Fibroblast of lung (primary cell): ENCODE measurements at places on chromosomes 7 and 10.

- DNase-seq: no peak
These were observed 60.2 kb downstream of the CCDC71L start for GRCh38 chr7:106600569-106601373.

DNA sequence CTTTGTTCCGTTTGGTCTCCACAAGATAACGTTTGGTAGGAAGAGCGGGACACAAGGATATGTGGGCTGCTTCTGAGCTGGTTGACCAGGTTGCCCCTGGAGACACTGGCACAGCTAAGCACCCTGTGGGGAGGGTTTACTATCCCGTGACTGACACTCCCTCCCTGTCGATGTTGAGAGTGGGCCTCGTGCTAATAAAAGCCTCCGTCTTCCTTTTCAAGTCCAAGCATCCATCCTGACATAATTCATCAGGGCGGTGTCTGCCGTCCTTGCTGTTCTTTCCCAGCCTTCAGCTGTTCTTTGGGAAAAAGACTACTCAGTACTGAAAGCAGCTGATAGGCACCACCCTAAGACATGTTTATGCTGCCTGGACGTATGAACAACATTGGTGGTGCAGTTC is 49.6 kb downstream of the SHH start:
- DNase-seq: no peak

GRCh38 chr10:93600446-93601145 is 439 bp downstream of the RBP4 start:
- peak; percentile 33 for DNase-seq

DNA sequence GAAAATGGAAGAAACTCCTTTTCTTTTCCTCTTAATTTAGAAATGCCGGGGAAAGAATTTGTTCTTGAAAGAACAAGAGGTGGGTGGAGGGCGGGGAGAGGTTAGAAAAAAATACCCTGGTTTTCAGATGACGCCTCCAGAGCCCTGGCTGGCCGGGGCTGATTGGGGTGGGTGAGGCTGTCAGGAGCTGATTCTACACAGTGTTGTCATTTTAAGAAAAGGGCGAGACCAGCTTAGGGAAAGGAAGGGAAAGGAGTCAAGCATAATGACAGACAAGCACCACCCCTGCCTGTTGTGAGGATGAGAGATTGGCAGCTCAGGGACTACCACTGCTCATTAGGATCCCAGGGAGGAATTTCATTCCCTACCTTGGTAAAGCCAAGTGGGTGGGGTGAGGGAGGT is 9.9 kb upstream of the FAM180A start:
- DNase-seq: peak; percentile 89

DNA sequence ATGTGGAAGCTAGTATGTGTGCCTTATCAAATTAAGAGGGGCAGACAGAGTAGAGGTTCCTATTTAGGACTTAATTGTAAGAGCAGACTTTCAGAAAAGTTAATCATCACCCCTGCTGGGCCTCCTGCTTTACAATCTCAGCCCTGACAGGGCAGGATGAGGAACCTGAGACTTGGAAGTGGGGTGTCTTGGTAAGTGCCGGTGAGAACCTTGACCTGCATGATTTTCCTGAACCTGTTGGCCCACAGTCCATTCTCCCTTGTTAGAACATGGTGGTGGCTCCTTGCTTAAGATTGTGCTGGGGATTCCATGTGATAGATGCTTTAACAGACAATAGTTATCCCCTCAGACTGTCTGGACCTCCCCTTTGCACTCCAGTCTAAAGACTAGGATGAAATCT is 141.7 kb upstream of the TMEM72 start:
- no peak for DNase-seq

DNA sequence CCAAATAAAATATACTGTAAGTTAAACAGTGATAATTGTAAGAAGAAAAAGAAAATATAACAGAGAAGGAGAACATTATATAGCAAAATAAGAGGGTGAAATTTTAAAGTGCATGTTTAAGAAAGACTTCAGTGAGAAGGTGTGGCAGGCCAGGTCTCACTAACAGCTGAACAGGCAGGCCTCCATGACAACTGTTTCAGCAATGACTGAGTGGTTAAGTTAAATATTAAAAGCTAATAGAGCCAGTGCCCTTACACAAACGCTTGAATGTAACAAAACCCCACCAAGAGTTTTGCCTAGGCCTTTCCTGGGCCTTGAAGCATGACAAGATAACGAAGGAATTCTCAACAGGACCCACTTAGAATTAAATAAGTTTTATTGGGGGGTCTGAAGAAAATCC is 32.6 kb downstream of the CFAP43 start:
- DNase-seq: no peak

- DNase-seq: no peak
These were observed 524 bp upstream of the FUOM start for GRCh38 chr10:133358162-133358924.

GRCh38 chr10:52778511-52779392 is 6.2 kb upstream of the MBL2 start:
- DNase-seq: peak; percentile 28

GRCh38 chr7:4237296-4238235 is 444.5 kb upstream of the FOXK1 start:
- no peak for DNase-seq

- DNase-seq: no peak
These were observed 150.9 kb downstream of the SND1 start for GRCh38 chr7:127802845-127803244.

- DNase-seq: no peak
These were observed 137.6 kb downstream of the RGS10 start for GRCh38 chr10:119404719-119405519.

GRCh38 chr7:52825611-52826010 is 209.8 kb upstream of the POM121L12 start:
- no peak for DNase-seq

- DNase-seq: no peak
These were observed 1021.3 kb downstream of the XPNPEP1 start for GRCh38 chr10:108901781-108902618.

DNA sequence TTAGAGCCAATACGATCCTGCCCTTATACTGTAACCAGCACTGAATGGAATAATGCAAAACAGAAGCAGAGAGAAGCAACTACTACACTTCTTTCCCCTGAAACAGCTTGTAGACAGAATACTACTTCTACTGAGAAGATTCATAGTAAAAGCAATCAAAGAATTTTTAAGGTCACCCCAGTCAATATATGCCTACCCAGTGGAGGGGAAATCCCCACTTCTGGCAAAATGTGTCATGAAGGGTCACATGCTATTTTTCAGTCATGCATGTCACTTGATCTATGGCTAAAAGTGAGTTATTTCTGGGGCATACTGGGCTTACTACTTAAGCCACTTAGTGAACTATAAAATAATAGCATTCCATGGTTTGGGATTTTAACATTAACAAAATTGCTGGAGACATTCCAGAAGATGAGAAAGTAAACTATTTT is 25.6 kb downstream of the IRF5 start:
- peak; percentile 28 for DNase-seq

GRCh38 chr7:2720024-2720423 is 32.0 kb downstream of the AMZ1 start:
- DNase-seq: no peak

- no peak for DNase-seq
These were observed 180.0 kb upstream of the BMPER start for GRCh38 chr7:33725111-33726025.

DNA sequence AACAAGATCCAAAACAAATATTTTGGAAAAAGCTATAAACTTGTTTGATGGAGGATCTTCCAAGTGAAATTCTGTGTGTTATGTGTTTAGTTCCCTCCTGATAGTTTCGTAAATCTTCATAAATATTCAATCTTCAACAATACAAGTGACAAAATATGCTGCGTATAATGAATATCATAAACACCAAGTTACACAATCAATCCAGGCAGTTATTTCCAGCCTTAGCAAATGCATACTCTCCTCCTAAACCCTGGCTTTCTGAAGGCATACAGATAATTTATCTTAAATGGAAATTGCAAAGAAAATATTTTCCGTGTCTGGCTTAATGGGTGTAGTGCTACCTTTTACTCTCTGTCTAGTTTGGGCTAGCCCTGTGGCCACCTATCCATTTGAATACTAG is 864.9 kb upstream of the ZWINT start:
- no peak for DNase-seq
